ENCODE measurements at places on chromosomes 7 and 10.
A peak's percentile ranks its signal among the peaks of the same experiment; 100 is the strongest.

DNA sequence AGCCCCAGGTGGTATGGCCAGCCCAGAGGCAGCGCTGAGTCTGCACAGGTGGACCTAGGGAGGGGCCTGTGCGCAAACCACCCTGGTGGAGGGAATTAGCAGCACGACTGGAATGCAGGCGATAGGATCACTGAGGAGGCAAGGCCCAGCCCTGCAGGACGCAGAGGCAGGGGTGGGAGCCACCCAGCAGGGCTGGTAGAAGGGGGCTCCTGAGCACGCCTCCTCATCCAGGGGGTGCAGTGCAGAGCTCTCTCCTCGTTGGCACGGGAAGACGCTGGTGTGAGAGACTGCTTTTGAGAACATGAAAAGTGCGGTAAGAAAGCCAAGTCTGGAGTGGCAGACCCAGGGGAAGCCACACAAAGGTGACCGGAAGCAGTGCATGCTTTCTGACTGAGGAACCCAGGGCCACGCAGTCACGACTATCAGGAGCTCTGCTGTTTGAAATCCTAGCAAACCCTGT, 6.0 kb downstream of the FXYD4 start:
- DNase-seq, result no peak

GRCh38 chr10:111973826-111974225, 209.7 kb downstream of the GPAM start:
- DNase-seq, result no peak

GRCh38 chr10:121781101-121781500, 146.7 kb downstream of the ATE1 start:
- DNase-seq, result no peak

DNA sequence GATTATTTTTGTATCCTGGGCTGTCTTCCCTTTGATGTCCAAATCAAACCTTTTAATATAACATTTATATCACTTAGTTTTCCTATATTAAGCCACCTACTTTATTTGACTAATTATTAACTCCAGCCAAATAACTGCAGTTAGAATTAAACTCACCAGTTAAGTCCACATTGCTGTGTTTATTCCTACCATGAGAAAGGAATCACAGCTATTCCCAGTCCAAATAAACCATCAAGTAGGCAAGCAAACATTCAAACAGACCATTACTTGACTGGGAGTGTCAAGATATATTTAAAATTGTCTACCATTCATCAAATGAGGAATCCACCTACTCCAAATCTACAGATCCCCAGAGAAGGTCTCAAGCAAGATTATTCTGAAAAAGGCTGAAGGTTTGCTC, 22.4 kb downstream of the PDE1C start:
- DNase-seq, result no peak

DNA sequence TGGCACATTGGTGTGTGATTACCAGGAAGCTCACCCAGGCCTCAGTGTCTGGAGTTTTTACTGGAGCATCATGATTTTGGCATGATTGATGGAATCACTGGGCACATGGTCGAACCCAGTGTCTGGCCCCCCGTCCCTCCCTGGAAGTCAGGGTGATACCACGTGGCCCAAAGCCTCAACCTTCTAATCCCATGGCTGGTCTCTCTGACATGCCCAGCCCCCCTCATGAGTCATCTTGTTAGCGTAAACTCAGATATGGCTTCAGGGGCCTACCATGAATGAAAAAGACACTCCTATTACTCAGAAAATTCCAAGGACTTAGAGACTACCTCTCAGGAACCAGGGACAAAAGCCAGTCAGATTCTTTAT, 109.3 kb downstream of the GRK5 start:
- DNase-seq, result no peak

- DNase-seq, result peak; percentile 6
These were observed 214.4 kb upstream of the KIAA1217 start for GRCh38 chr10:23994459-23995046.

DNA sequence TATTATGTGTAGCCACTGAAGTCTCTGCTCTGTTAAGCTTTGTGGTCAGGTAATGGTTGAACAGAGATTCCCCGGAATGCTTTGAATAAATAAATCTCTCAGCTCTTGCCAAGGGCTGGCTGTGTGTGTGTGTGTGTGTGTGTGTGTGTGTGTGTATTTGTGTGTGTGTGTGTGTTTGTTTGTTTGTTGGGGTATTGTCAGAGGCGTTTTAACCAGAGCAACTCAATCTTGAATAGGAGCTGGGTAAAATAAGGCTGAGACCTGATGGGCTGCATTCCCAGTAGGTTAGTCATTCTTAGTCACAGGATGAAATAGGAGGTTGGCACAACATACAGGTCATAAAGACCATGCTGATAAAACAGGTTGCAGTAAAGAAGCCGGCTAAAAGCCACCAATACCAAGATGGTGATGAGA, 256.2 kb upstream of the CACNA2D1 start:
- no peak for DNase-seq

DNA sequence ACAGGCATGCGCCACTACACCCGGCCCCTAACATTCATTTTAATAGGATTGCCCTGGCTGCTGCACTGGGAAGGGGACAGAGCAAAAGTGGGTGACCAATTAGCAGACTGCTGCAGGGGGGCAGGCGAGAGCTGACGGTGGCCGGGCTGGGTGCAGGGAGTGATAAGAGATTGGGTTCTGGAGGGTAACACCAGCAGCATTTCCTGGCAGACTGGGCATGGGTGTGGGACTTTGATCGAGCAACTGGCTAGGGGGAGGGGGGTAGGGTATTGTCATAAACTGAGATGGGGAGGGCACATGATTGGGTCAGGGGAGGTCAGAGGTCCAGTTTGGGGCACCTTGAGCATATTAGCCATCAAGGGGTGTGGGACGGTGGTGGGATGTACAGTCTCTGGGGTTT, 20.2 kb upstream of the AMZ1 start:
- no peak for DNase-seq

DNA sequence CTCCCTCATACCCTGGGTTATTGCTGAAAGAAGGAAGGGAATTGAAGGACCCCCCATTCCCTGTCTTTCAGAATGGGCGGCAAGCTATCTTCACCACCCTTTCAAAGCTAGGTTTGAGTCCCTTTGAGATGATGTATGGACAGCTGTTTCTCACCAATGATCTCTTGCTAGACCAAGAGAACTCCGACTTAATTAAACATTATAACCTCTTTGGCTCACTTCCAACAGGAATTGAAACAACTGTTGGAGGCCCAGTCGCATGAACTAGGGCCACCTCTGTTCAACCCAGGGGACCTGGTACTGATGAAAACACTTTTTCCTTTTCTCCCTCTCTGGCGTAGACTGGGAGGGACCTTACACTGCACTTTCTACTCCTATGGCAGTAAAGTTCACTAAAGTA, 110.6 kb downstream of the ITGB8 start:
- no peak for DNase-seq

- no peak for DNase-seq
These were observed 56.9 kb upstream of the PPP1R3C start for GRCh38 chr10:91689731-91690168.

- DNase-seq, result no peak
These were observed 6.6 kb upstream of the ZNF786 start for GRCh38 chr7:149097088-149097487.

DNA sequence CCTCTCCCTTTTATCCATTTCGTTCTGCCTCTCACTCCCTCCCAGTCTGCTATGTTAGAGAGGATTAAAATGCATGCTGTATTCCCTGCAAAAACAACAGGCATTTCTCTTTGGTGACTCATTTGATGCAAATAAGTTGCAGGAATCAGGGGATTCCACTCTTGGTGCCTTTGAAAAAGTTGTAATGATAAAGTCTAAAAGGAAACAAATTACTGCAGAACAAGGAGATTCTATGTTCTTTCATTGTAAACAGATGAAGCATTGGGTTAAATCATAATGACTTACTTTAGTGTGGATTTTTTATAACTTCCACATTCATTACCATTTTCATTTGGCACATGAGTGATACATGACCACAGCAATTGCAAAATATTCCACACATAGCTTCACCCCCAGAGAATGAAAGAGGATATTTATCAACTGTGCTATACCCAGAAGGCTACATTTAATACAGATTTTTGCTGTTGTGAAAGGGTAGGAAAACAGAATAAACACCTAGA, 33.4 kb upstream of the ABLIM1 start:
- DNase-seq, result no peak

DNA sequence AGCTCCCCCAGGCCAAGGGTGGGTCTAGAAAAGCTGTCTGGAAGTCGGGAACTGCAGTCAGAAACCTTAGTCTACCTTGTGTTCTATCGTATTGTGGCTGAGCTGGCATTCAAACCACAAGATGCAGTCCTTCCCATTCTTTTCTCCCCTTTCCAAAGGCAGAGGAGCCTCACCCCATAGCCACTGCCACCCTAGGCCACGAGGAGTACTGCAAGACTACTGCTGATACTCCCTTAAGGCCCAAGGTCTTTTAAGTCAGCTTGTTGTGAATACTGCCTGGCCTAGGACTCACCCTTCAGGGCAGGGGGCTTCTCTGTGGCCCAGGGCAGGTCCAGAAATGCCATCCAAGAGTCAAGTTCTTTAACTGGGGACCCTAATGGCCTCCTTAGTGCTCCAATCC, 214.5 kb upstream of the CNTNAP2 start:
- DNase-seq, result no peak

DNA sequence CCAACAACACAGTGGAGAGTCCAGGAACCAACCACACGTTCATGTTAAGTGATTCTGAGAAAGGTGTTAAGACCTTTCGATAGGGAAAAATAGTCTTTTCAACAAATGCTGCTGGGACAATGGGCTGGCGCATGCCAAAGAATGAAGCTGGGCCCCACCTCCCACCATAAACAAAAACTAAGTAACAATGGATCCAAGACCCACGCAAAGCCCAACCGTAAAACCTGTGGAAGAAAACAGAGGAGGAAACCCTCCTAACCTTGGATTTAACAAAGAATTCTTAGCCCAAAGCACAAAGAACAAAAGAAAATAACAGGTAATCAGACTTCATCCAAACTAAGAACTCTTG, 272.8 kb downstream of the ELFN1 start:
- no peak for DNase-seq

DNA sequence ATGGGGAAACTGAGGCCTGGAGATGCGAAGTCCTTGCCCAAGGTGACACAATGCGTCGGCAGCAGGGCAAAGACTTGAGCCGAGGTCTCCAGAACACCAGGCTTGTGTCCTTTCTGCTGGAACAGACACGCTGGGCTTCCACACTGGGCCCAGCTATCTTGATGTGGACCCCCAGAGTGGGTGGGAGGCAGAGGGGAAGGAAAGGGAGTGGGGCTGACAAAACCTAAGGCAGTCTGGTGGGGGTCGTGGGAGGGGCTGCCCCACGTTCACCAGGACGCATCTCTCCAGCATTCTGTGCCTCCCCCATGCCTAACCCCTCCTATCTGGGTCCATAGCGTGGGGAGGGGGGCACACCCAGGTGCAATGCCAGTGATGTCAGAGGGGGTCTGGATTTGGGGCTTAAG, 38.1 kb downstream of the PPIF start:
- no peak for DNase-seq

DNA sequence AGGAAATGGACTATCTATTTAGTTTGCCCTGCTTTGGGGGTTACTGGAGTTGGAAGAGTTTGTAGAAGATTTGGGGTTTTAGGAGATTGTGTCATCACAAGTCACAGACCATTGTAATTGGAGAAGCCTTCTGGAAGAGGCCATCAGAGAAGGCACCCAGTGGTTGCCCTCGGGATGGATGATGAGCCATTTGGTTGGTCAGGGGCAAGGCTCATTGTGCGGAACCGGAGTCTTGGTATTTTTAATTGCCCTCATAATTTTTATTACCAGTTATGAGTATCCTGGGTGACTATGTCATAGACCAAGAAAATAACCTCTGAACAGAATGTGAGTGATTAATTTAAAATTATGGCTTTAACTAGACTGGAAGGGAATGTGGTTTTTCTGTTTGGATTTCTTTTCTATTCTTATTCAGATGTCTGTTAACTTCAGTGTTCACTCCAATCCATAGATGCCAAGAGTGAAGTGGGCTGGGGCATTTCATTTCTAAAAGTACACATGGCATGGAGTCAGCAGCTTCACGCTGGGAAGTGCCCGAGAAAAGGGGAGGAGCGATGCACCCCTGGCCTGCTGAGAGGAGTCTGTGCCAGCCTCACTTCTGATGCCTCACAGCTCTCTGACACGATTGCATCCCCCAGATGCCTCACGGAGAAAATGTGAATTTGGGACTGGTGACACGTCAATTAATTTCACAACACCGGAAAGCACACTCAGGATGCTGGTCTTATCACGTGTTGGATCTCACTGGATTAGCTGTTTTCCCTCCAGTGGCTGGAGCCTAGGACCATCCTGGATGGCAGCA, 225.6 kb upstream of the IGFBP3 start:
- no peak for DNase-seq

GRCh38 chr10:61081301-61081700, 137.3 kb upstream of the RHOBTB1 start:
- no peak for DNase-seq

- peak; percentile 60 for DNase-seq
These were observed 32.4 kb upstream of the PWWP2B start for GRCh38 chr10:132364594-132364970.

DNA sequence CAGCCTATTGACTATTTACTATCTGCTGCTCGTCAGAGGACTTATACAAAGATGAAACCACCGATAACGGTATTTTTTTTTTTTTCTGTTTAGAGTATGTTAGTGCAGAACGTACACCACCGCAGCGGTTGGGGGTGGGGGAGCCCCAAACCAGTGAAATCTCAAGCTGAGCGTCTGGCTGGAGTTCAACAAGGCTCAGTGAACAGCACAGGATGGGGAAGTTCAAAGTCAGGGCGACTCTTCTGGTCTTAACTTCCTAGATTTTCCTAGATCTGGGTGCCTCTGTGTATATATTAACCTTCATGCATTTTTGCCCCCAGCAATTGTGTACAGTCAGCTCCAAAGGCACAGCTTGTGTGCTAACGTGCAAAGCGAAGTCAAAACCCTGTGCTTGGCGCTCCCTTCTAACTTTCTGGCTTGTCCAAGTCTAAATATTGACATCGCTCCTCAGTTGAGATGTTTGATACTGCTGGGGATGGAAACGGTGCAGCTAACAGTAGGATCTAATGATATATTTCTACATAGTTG, 1.1 kb downstream of the RHOBTB1 start:
- no peak for DNase-seq

DNA sequence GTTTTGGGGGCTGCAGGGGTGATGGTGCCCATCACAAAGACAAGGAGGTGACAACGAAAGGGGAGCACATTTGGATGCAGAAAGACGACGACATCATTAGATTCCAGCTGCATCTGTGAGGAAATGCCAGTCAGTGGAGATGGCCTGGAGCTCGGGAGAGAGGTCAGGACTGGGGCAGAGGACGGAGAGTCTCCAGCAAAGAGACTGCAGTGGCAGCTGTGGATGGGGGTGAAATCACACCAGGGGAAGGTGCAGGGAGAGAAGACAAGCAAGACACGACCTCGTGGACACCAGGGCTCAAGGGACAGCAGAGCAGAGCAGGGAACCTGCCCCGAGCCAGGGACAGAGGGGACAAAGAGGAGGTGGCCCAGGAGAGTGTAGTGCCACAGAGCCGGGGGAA, 203.4 kb downstream of the PRPF18 start:
- no peak for DNase-seq

GRCh38 chr7:7989616-7990440, 21.2 kb downstream of the GLCCI1 start:
- no peak for DNase-seq

DNA sequence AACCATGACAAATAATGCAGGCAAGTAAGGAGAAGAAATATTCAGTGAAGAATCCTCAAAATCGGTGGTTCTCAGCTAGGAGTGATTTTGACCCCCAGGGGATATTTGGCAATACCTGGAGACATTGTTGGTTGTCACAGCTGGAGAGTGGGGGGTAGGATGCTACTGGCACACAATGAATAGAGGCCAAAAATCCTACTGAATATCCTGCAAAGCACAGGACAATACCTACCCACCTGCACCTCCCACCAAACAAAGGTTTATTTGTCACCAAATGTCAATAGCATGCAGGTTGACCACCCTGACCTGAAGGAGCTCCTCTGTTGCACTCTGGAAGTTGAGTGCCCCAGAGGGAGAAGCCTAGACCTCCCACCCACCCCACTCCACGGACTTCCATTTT, 1028.6 kb downstream of the CNTNAP2 start:
- no peak for DNase-seq
